PC-3 (cell line): ENCODE measurements at places on chromosomes 4 and X.
A peak's percentile ranks its signal among the peaks of the same experiment; 100 is the strongest.

GRCh38 chr4:81632581-81633299 lies 161.0 kb upstream of the RASGEF1B start:
- DNase-seq: peak; percentile 69
- H3K27ac ChIP-seq: peak overlapping the region; percentile 86
- no peaks in the 10 kb centered on the region for H3K36me3 ChIP-seq

DNA sequence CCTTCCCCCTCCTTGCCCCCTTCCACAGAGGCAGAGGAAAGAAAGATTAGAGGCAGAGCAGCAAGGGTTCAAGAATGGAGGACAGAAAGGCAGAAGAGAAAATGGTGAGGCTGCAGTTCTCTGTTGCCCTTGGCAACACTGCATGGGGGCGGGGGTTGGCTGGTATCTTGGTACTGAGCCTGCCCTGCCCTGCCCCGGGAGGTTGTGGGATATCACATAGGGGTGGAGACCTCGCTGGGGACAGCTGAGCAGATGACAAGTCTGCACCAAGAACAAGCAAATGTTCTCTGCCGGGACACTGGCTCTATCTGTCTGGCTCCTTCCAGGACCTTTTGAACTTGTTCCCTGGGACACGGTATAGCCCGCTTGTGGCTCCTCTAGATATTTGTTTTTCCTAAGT lies 39.8 kb downstream of the NHS start:
- peaks cover 49% of the 10 kb centered on the region for H3K4me1 ChIP-seq
- no peaks in the 10 kb centered on the region for H3K27me3 ChIP-seq
- H3K27ac ChIP-seq: no peak overlapping the region
- H3K36me3 ChIP-seq: no peaks in the 10 kb centered on the region
- no peak overlapping the region for H3K4me3 ChIP-seq
- DNase-seq: no peak

GRCh38 chr4:125140966-125141495 lies 173.7 kb upstream of the FAT4 start:
- no peak overlapping the region for H3K27ac ChIP-seq
- no peaks in the 10 kb centered on the region for H3K27me3 ChIP-seq
- no peaks in the 10 kb centered on the region for H3K36me3 ChIP-seq

DNA sequence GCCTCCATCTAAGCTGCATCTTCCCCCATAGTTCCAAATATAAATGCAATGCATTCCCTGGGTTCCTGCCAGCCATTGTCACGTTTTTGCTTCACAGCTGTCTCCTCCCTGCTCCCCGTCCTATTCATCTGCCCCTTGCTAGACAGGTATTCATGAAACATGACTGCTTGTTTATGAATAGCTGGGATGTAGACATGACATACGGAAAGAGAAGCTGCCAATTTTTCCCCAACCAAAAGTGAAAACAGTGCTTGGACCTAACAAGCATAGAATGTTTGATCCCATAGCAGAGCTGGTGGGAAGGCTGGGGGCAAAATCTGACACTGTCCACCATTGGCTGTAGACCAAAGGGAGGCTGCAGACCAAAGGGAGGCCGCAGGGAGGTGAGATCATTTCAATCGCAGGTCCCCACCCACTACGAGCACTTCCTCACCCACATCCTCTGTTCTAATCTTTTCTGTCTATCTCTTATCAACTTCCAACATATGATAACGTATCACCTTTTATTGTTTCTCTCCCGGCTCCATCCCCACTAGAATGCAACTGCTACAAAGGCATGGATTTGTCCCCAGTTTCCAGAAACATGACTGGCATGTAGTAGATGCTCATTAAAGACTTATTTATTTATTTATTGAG lies 8.5 kb upstream of the GYG2 start:
- H3K4me3 ChIP-seq: no peak overlapping the region
- 0 out of 2 replicates have a peak, but pooled peaks cover 3% of the 10 kb centered on the region for H3K4me1 ChIP-seq
- no peak for DNase-seq

GRCh38 chr4:176195184-176195978 lies at the start of gene SPATA4:
TSS of gene SPATA4 (minus strand) at chr4:176195585. CDS start at chr4:176195562, 23 bp downstream.
- peak; percentile 76 for DNase-seq
- no peaks in the 10 kb centered on the region for H3K27me3 ChIP-seq
- H3K27ac ChIP-seq: peak within 1 kb of the TSS; percentile 64

DNA sequence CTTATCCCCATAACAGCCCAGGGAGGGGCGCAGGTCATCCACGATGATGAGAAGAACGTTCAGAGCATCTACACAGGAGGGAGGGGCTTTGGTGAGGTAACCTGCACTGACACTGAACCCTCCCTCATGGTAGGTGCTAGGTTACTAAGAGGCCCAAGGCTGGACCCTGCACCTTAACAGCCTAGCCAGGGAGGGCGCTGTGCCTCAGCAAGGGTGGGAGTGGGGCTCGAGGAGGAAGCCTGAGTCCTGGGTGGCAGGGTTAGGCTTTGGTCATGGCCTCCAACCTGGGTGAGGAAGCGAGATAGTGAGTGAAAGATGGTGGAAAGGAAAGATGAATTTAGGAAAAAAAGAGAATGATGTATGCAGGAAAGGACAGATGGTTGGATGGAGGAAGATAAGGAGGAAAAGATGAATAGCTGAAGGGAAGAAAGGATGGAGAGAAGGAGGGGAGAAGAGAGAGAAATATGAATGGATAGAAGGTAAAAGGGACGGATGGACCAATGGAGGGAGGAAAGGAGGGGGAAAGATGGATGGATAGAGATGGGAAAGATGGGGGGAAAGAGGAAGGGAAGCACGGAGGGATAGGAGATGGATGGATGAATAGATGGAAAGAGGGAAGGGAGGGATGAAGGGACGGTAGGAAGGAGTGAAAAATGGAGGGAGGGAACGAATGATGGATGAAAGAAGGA lies 736 bp downstream of the IDS start:
- peaks cover 14% of the 10 kb centered on the region; the same call in 1 of the 2 replicates for H3K36me3 ChIP-seq
- DNase-seq: peak; percentile 30
- H3K27me3 ChIP-seq: no peaks in the 10 kb centered on the region
- H3K4me3 ChIP-seq: peak overlapping the region; percentile 86
- H3K27ac ChIP-seq: peak overlapping the region; percentile 67
- H3K4me1 ChIP-seq: peaks cover 27% of the 10 kb centered on the region

- H3K4me1 ChIP-seq: peaks cover 18% of the 10 kb centered on the region
- H3K27ac ChIP-seq: no peak overlapping the region
- DNase-seq: no peak
These were observed 2.6 kb downstream of the EVC2 start for GRCh38 chr4:5705647-5706320.

DNA sequence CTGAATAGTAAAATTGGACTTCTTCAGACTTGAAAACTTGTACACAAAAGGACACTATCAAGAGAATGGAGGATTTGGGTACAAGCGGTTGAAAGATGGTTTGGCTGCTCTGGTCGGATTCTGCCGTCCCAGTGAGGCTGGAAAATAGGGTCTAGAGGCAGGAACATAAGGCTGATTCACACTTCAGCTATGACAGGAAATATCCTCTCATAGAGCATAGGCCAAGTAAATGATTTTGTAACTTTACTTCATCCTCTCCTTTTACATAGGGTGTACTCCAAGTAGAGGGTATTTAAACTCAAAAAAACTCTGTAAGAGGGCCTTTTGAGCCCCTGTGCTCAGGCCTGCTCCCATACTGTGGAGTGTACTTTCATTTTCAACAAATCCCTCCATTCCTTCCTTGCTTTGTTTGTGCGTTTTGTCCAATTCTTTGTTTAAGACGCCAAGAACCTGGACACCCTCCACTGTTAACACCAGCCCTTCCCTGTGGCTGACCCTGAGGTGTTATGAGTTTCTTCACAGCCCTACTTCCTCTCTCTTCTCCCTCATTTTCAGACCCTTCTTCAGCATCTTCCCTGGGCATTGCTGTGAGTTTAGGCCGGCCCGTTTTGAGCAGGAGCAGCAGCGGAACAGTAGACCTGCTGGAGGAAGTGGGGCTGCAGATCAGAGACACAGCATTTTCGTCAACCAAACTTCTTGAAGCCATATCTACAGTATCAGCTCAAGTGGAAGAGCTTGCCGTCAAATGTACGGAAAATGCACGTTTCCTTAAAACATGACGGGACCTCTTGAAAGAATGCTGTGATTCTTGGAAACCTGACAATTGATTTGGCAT lies 7.2 kb downstream of the PGAM4 start:
- DNase-seq: no peak
- H3K36me3 ChIP-seq: no peaks in the 10 kb centered on the region; the same call in 1 of the 2 replicates
- H3K27me3 ChIP-seq: no peaks in the 10 kb centered on the region
- H3K4me1 ChIP-seq: no peaks in the 10 kb centered on the region

DNA sequence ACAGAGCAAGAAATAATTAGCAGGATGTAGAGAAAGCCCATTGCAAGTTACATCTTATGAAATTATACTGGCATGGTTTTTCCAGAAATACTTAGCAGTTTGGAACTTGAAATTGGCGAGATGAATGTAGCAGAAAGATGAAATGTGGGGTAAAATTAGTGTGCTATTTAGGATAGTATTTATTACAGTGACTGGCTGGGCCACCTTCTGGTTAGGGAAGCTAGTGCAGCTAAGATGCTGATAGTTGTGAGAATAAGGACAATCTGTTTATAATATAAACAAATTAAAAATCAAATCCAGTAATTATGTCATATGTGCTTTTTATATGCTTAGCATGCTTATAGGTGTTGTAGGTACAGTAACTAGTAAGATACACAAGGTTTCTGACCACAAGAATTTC lies 74.8 kb downstream of the IL15 start:
- H3K4me3 ChIP-seq: no peak overlapping the region
- DNase-seq: peak; percentile 61
- H3K27ac ChIP-seq: no peak overlapping the region
- H3K36me3 ChIP-seq: peaks cover 3% of the 10 kb centered on the region; the same call in 1 of the 2 replicates

- no peak overlapping the region for H3K27ac ChIP-seq
- H3K27me3 ChIP-seq: no peaks in the 10 kb centered on the region
- no peaks in the 10 kb centered on the region for H3K36me3 ChIP-seq
- no peaks in the 10 kb centered on the region for H3K4me1 ChIP-seq
These were observed 501.0 kb downstream of the IDS start for GRCh38 chrX:149003863-149004660.

GRCh38 chrX:5402461-5402860 lies 826.2 kb downstream of the NLGN4X start:
- DNase-seq: no peak
- no peaks in the 10 kb centered on the region for H3K36me3 ChIP-seq
- H3K4me1 ChIP-seq: no peaks in the 10 kb centered on the region
- no peak overlapping the region for H3K4me3 ChIP-seq
- H3K27me3 ChIP-seq: no peaks in the 10 kb centered on the region

- no peaks in the 10 kb centered on the region for H3K36me3 ChIP-seq
- H3K27me3 ChIP-seq: no peaks in the 10 kb centered on the region
- no peak overlapping the region for H3K4me3 ChIP-seq
- no peak overlapping the region for H3K27ac ChIP-seq
- DNase-seq: no peak
These were observed 342.9 kb downstream of the GBA3 start for GRCh38 chr4:23035521-23036056.

DNA sequence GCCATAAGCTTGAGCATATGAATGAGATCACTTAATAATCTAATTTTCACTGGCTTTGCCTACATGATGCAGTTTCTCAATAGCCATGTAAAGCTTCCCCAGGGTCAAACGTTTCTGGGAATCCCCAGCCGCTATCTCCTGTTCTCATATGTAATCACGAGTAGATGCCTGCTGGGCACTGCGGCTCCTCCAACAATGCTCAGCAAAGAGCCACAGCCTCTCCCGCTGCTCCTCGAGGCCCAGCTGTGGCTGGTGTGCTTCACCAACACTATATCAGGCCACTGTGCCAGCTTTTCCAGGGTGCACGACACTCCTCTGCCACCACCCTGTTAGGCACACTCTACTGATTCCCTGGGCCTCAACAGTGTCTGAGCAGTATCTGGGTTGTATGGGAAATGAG lies 78.3 kb upstream of the RASGEF1B start:
- H3K4me3 ChIP-seq: no peak overlapping the region
- no peak for DNase-seq
- H3K27me3 ChIP-seq: peaks cover 3% of the 10 kb centered on the region; the same call in 1 of the 2 replicates
- H3K27ac ChIP-seq: no peak overlapping the region
- no peaks in the 10 kb centered on the region for H3K36me3 ChIP-seq
- H3K4me1 ChIP-seq: no peaks in the 10 kb centered on the region

- no peak overlapping the region for H3K27ac ChIP-seq
- DNase-seq: no peak
- H3K27me3 ChIP-seq: no peaks in the 10 kb centered on the region
- H3K36me3 ChIP-seq: no peaks in the 10 kb centered on the region
- H3K4me3 ChIP-seq: no peak overlapping the region
- H3K4me1 ChIP-seq: no peaks in the 10 kb centered on the region
These were observed 71.8 kb downstream of the NUDT10 start for GRCh38 chrX:51404445-51404844.

DNA sequence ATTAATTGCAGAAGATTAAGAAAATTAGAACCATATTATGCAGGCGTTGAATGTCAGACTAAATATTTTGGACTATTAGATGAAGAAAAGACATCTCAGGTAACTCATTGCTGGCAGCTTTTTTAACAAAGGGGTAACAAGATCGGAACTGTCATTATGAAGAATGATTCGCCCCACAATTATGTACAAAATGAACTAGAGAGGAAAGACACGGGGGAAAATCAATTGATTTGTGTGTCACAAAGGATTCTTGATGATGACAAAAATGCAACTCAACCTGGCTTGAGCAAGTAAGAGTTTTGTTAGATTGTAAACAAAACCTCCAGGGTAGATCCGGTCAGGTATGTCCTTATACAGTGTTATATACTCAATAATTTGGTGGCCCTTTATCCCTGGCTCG lies 12.5 kb upstream of the DCLK2 start:
- no peaks in the 10 kb centered on the region for H3K36me3 ChIP-seq
- no peak for DNase-seq
- no peaks in the 10 kb centered on the region for H3K27me3 ChIP-seq
- H3K4me1 ChIP-seq: no peaks in the 10 kb centered on the region; the same call in 1 of the 2 replicates
- H3K27ac ChIP-seq: no peak overlapping the region

- peak overlapping the region; percentile 50 for H3K4me3 ChIP-seq
- peaks cover 27% of the 10 kb centered on the region for H3K4me1 ChIP-seq
- peak; percentile 75 for DNase-seq
- peak overlapping the region; percentile 48 for H3K27ac ChIP-seq
These were observed 77.9 kb downstream of the LRRC66 start for GRCh38 chr4:51942108-51942832.

GRCh38 chrX:114073926-114074325 lies 510.0 kb upstream of the HTR2C start:
- DNase-seq: no peak
- no peaks in the 10 kb centered on the region for H3K27me3 ChIP-seq
- no peaks in the 10 kb centered on the region for H3K36me3 ChIP-seq
- no peak overlapping the region for H3K27ac ChIP-seq

GRCh38 chr4:11543706-11544105 lies 115.0 kb upstream of the HS3ST1 start:
- no peaks in the 10 kb centered on the region for H3K36me3 ChIP-seq
- peak overlapping the region; percentile 25; the same call in 1 of the 2 replicates for H3K4me3 ChIP-seq
- H3K27me3 ChIP-seq: no peaks in the 10 kb centered on the region
- DNase-seq: peak; percentile 73
- peak overlapping the region; percentile 99 for H3K27ac ChIP-seq
- H3K4me1 ChIP-seq: peaks cover 38% of the 10 kb centered on the region

GRCh38 chrX:18149454-18149853 lies 71.2 kb downstream of the BEND2 start:
- no peaks in the 10 kb centered on the region for H3K4me1 ChIP-seq
- H3K27ac ChIP-seq: no peak overlapping the region
- H3K27me3 ChIP-seq: peaks cover 13% of the 10 kb centered on the region

- no peak for DNase-seq
- H3K27ac ChIP-seq: no peak overlapping the region
- H3K27me3 ChIP-seq: peaks cover 24% of the 10 kb centered on the region; the same call in 1 of the 2 replicates
- H3K4me1 ChIP-seq: no peaks in the 10 kb centered on the region
- H3K36me3 ChIP-seq: no peaks in the 10 kb centered on the region
- H3K4me3 ChIP-seq: no peak overlapping the region
These were observed 88.2 kb upstream of the GPR50 start for GRCh38 chrX:151088221-151088620.
